ENCODE measurements at places on chromosomes 7 and 10. TPM values are rescaled to one million over a fixed set of nuclear protein-coding genes. Genes with fewer than 3 reads are reported as not detected.

The LIPJ gene
- 0.22 TPM for total RNA-seq

The CALN1 gene
- total RNA-seq, result 9.8 TPM

The HPSE2 gene
- total RNA-seq, result 0.33 TPM

The ABCC2 gene
- 3.4 TPM for total RNA-seq

The SPDYE1 gene
- not detected for total RNA-seq

The OR2A5 gene
- not detected for total RNA-seq

The HTRA1 gene
- total RNA-seq, result 172 TPM

The HERPUD2 gene
- 35.5 TPM for total RNA-seq

The ATE1 gene
- total RNA-seq, result 93.2 TPM

The SEMA3C gene
- total RNA-seq, result 288 TPM

The ASB10 gene
- total RNA-seq, result 0.44 TPM

The PDK4 gene
- 8.9 TPM for total RNA-seq

The TMEM213 gene
- total RNA-seq, result not detected

The CBX3 gene
- total RNA-seq, result 194 TPM

The LAMB1 gene
- 206 TPM for total RNA-seq

The HUS1 gene
- 72.1 TPM for total RNA-seq

The CRTAC1 gene
- 19.3 TPM for total RNA-seq

The RARRES2 gene
- 66.2 TPM for total RNA-seq

The FRG2B gene
- total RNA-seq, result not detected

The OPN1SW gene
- 35.2 TPM for total RNA-seq

The HTR7 gene
- 1.2 TPM for total RNA-seq

The CHAT gene
- 1.8 TPM for total RNA-seq

The PHYH gene
- 29.1 TPM for total RNA-seq

The AKR1C1 gene
- total RNA-seq, result 10.5 TPM

The ANKRD1 gene
- total RNA-seq, result 5.3 TPM

The GFRA1 gene
- total RNA-seq, result 62.2 TPM

The PLAU gene
- total RNA-seq, result 8.1 TPM

The TMEM229A gene
- total RNA-seq, result 1.9 TPM

The CLDN4 gene
- 15.8 TPM for total RNA-seq

The SFRP5 gene
- 68.7 TPM for total RNA-seq

The PBLD gene
- 11.3 TPM for total RNA-seq

The C10orf95 gene
- 0.93 TPM for total RNA-seq

The STK31 gene
- total RNA-seq, result 0.55 TPM

The GPR158 gene
- 4.9 TPM for total RNA-seq

The DPP6 gene
- 12.1 TPM for total RNA-seq

The TAS2R3 gene
- total RNA-seq, result 4.2 TPM

The MYO1G gene
- total RNA-seq, result 1.0 TPM

The ZNF853 gene
- total RNA-seq, result 20.7 TPM

The PPRC1 gene
- total RNA-seq, result 18.4 TPM

The GPR22 gene
- 2.4 TPM for total RNA-seq
